ENCODE measurements at places on chromosomes 13 and 19.

DNA sequence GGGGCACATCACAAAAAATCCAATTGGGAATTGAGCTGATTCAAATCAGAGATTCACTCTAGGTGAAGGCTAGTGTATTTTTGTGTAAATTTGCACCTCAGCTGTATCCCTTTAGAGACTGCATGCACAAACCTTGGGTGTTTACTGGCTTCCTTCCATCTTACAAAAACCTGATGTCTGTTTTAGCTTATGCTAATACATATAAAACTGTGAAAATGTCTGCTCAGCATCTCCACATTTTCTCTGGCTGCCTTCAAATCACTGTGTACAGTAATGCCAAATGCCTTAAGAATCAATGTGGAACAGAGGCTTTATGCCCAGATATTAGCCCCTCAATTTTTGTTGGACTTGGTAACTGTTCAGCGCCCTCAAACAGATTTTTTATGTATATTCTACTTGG is 675.8 kb upstream of the SLITRK6 start:
- no peak for DNase-seq

DNA sequence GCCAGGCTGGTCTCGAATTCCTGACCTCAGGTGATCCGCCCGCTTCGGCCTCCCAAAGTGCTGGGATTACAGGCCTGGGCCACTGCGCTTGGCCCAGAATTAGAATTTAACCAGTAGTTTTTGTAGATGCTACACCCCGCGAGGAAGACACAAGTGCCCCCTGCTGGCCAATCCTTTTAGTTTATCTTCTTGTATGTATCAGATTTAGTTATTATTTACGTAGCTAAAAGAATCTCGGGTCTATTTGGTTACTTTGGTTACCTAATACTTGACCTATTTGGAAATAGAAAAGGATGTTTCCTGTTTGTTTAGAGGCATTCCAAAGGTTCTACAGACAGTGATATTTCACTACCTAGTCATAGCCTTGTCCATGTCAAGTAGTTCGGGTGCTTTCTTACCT is 22.0 kb downstream of the MUC16 start:
- DNase-seq, result no peak

DNA sequence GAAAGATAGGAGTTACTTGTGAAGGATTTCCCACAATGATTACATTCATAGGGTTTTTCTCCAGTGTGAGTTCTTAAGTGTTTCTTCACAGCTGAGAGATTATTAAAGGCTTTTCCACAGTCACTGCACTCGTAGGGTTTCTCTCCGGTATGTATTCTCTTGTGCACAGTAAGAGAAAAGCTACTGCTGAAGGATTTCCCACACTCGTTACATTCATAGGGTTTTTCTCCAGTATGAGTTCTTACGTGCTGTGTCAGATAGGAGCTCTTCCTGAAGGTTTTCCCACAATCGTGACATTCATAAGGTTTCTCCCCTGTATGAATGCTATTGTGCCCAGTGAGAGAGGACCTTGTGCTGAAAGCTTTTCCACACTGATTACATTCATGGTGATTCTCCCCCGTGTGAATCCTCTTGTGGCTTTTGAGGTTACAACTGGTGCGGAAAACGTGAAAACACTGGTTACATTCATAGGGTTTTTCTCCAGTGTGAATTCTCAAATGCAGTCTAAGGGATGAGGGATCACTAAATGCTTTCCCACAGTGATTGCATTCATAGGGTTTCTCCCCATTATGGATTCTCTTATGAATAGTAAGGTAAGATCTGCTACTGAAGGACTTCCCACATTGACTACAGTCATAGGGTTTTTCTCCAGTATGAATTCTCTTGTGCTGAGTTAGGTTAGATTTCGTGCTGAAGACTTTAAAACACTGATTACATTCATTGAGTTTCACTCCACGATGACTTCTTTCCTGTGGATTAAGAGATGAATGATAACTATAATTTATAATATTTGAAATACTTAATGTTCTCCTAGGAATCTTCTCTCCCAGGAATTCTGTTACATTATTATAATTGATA is 20.6 kb downstream of the ZNF558 start:
- DNase-seq, result no peak

GRCh38 chr13:39670445-39670844 is 15.0 kb downstream of the COG6 start:
- no peak for DNase-seq

DNA sequence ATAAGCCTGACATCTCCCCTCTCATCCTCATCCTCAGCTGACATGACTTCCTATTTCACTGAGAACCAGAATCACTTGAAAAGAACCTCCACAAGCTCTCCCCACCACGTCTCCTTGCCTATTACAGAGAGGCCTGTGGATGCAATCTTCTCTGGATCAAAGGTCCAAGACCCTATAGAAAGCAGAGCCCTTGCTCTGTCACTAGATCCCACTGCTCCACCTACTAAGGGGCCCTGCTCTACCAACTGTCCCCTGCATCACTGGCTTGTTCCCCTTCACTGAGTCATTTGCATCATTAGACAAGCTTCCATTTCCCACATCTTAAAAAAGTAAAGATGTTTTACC is 40.8 kb downstream of the RCBTB2 start:
- DNase-seq, result no peak

GRCh38 chr13:110790371-110790770 is 76.9 kb downstream of the ING1 start:
- DNase-seq, result no peak

GRCh38 chr19:45040059-45040771 is 1.4 kb downstream of the CLASRP start:
- DNase-seq, result no peak

DNA sequence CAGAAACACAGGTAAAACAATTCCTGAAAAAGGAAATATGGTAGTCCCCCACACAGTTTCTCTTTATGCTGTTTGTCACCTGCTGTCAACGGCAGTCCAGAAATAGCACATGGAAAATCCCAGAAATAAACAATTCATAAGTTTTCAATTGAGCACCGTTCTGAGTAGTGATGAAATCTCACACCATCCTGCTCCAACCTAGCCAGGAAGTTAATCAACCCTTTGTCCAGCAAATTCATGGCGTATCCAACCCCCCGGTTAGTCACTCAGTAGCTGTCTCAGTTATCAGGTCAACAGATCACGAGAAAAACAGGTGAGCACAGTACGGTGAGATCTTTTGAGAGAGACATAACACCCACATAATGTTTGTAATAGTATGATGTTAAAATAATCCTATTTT is 74.2 kb downstream of the TUBGCP3 start:
- no peak for DNase-seq

- DNase-seq, result no peak
These were observed 14.7 kb downstream of the MAG start for GRCh38 chr19:35306473-35307246.

DNA sequence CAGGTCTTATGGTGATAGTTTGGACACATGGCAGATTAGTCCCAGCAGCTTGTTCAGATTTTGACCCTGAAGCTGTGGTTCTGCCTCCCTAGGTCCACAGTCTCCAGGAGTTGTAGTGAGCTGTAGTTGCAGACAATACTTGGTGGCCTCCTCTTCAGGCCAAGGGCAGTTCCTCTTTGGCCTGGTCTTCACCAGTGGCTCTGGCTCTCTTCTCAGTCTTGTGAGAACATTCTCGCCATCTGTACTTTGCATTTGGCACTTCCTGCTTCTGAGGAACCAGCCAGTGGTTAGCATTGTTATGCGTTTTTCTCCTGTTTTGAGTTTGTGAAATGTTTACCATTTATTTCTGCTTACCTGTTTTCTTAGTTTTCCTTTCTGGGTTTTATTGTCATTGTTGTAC is 40.7 kb downstream of the PCCA start:
- no peak for DNase-seq

GRCh38 chr19:1672038-1672768 is 19.8 kb upstream of the TCF3 start:
- DNase-seq, result peak; percentile 32

DNA sequence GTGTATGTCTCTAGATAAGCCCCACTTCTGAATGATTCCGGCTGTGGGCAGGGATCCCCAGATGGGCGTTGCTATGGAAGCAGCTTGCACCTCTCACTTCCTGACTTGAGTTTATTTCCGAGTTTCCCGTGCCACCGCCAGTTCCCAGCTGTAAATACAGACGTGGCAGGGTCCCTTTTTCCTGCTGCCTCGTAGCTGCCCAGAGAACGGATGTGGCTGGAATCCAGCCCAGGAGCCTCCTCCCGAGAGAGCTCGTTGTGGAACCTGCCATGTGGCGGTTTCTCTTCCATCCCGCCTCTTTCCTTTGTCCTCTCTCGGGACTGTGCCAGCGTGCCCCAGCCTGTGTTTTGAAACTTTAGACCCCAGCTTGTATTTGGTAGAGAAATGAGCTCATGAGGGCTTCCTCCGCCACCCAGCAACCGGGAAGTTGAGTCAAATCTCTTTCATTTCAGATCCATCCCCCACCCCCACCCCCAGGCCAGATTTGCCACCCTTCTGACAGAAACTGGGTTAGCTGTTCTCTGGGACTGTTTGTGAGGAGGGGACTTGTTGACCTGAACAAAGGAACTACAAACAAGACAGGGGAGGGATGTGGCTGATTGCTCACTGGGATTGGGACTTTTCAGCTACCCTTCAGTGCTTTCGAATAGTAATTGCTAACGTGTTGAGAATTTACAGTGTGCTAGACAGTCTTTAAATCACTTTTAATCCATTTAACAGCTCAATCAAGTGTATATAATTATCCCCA is 96.6 kb downstream of the SIPA1L3 start:
- DNase-seq, result no peak

DNA sequence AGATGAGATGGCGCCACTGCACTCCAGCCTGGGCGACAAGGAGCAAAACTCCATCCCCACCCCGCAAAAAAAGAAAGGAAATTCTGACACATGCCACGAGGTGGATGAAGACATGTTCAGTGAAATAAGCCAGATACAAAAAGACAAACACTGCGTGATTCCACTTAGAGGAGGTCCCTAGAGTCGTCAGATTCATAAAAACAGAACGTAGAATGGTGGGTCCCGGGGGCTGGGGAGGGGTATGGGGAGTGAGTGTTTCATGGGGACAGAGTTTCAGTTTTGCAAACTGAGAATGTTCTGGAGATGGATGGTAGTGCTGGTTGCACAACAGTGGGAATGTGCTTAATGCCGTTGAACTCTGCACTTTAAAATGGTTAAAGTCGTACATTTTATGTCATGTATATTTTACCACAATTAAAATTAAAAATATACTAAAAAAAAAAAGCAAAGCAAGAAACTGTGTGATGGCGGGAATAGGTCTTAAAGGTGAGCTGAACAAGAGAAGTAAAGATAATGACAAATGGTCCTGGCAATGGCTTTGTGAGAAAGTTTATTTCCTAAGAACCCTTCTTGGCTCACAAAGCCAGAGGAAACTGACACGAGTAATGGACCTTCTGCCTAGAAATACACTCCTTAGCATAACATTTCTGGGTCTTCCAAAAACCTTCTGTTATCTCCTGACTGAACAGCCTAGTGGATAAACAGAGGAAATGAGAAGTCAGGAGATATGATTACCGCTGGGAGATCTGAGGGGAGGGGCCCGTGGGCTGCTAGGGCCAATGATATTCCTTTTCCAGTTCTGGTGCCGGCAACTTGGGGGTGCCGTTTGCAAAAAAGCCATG is 4.2 kb upstream of the SPC24 start:
- DNase-seq, result no peak

DNA sequence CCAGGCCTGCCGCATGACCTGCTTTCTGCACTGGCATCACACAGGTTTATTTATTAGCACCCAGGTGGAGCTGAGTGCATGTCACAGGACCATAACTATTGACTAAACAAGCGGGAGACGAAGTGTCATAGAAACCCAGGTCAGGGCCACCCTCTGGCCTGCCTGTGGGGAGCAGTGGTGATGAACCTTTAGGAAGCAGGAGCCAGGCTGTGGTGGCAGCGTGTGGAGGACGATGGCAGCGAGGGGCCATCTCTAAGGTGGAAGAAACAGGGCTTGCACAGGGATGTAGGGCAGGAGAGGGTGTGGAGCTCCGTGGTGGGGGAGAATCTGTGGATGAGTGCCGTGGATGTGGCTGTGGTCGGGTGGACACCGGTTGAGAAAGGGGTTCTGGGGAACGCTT is 275.3 kb downstream of the TEX29 start:
- no peak for DNase-seq

DNA sequence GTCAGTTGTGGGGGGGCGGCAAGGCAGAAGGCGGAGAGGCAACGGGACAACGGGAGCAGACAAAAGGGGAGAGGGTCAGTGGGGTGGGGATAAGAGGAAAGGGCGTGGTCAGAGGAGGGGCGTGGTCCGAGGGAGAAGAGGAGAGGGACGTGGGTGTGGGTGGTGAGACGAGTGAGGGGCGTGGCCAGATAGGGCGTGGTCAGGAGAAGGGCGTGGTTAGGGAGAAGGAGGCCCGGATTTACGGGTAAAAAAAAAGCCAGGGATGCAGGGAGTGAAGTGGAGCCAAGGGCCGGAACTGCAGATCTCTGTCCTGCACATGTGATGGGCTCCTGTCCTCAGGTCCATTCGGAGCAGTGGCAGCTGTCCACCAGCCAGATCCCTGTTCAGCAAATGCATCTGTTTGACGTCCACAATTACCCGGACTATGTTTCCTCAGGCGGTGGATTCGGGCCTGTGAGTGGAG is 21.5 kb downstream of the CPT1C start:
- DNase-seq, result no peak

DNA sequence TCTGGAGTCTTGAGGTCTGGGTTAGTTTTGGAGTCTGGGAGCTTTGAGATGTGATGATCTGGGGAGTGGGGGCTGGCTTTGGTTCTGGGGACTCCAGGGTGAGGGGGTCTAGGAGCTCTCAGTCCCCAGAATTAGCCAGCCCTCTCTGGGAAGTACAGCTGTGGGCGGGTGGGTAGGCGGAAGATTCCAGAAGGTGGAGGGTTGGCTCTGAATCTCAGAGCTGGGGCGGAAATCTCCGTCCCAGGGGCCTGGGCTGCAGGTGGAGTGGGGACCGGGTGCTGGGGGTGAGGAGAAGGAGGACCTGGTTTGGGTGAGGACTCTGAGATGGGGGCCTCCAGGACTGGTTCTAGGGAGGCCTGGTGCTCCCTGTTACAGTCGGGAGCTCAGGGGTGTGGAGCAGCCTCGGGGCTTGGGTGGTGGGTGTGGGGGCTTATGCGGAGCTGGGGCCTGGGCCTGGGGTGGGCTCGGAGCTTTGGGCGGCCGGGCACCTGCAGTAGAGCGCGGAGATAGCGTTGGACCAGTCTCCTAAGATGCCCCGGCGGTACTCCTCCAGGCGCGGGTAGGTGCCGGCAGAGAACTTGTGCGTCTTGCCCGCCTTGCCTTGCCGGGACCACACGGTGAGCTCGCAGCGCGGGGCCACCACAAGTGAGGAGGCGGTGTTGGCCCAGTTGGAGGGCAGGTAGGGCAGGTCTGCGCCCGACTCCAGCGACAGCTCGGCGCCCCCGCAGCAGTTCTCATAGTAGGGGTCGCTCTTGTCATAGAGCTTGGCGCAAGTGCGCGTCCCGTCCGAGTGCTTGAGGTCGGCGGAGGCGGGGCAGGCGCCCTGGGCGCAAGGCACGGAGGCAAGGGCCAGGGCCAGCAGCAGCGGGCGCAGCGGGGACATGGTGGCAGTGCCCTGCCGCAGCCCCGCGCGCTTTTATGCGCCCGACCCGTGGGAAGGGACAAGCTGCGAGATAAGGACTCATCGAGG is at the start of gene SYCN:
SYCN (minus strand) TSS at position 892 of the 970 bp plus-strand sequence; CDS start at position 883, 9 bp downstream.
- no peak for DNase-seq

GRCh38 chr19:18171605-18172327 is 1.8 kb upstream of the IFI30 start:
- no peak for DNase-seq

All from CD8-positive, alpha-beta memory T cell (primary cell).